Activated naive CD8-positive, alpha-beta T cell treated with anti-CD3 and anti-CD28 coated beads for 36 hours (primary cell): ENCODE measurements at places on chromosomes 7 and 10. TPM values are rescaled to one million over a fixed set of nuclear protein-coding genes. Genes with fewer than 3 reads are reported as not detected.

DNA sequence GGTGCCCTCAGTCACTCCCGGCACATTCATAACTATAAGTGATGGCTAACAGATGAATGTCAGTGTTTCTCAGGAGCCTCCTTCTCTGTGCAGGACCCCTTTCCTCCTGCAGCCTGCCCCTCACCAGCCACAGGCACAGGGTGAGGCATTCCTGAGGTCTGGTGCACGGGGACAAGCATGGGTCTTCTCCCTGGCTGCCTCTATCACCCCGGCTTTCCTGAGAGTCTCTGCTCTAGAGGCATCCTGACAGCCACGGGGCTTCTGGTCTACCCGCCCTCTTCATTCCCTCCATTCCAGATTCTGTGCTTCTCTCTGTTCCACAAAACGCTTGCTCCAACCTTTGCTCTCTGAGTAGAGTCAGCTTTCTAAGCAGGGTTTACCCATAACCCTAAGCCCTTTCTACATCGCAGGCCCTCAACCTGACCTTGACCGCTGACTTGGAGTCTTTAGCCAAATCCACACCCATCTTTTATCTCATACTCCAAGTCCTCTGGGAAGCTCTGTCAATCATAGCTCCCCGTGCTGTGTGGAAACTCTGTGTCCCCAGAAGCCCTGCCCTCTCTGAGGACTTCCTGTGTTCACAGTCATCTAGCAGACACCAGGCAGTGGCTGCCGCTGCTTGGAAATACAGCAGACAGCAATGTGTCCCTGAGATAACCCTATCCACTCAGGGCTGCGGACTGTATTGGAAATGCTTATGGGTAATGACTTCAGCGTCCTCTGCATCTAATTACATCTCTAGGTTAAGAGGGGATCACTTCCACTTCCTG, 159.0 kb downstream of the SFMBT2 start:
- DNase-seq = no peak
- H3K4me1 ChIP-seq = peaks cover 37% of the 10 kb centered on the region
- H3K27me3 ChIP-seq = no peaks in the 10 kb centered on the region
- peaks cover 36% of the 10 kb centered on the region for H3K36me3 ChIP-seq

Gene NRP1
- total RNA-seq = 0.19 TPM

DNA sequence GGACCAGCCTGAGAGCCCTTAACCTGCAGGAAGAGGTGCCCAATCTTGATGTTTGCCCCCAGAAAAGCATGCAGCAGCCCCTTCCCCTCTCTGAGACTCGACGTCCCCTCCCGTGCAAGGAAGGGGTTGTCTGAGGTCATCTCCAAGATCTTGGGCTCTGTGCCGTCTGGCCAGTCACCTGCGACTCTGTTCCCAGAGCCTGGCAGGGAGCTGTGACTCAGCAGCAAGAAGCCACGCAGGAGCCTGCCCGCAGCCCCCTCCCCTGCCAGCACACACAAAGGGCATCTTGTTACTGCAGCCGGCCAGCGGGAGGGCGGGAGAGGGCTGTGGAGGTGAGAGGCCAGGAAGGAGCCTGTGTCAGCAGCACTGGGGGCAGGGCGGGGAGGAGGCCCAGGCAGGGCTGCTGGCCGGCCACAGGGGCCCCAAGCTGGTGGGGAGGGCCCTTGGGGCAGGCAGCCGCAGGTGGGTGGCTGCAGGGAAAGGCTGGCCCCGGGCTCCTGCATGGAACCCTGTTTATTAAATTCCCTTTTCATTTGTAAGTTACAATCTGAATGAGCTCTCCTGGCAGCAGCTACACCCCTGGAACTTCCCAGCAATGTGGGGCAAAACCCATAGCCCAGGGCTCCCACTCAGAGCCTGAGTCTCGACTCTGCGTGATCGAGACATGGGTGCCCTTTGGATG, 103.7 kb upstream of the ZMIZ1 start:
- H3K4me3 ChIP-seq = no peak overlapping the region
- H3K27me3 ChIP-seq = no peaks in the 10 kb centered on the region
- H3K4me1 ChIP-seq = no peaks in the 10 kb centered on the region
- H3K36me3 ChIP-seq = no peaks in the 10 kb centered on the region
- no peak overlapping the region for H3K27ac ChIP-seq

Gene PNLIP
- not detected for total RNA-seq

Gene TAS2R38
- not detected for total RNA-seq

DNA sequence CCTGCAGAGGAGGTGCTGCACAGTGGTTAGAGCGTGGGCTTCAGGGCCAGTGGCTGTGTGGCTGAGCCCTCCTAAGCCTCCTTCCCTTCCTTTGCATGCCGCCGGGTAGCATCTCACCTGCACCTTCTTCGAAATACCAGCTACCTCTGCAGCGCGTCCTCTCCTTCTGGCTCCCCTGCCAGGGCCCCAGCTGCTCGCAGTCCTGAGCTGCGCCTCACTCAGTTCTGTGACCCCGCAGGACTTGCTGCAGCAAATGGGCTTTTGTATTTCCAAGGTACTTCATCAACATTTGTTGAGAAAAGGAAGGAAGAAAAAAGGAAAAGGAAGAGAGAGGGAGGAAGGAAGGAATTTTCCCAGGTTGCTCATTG, 146.7 kb upstream of the PRR15 start:
- H3K27ac ChIP-seq = no peak overlapping the region
- H3K4me3 ChIP-seq = no peak overlapping the region
- H3K27me3 ChIP-seq = peaks cover 5% of the 10 kb centered on the region

- H3K27me3 ChIP-seq = peaks cover 18% of the 10 kb centered on the region
- H3K36me3 ChIP-seq = no peaks in the 10 kb centered on the region
- H3K4me3 ChIP-seq = no peak overlapping the region
- H3K27ac ChIP-seq = no peak overlapping the region
Observed at GRCh38 chr7:157961731-157962457, 625.1 kb downstream of the DNAJB6 start.
